ENCODE measurements at places on chromosomes 12 and 14.

DNA sequence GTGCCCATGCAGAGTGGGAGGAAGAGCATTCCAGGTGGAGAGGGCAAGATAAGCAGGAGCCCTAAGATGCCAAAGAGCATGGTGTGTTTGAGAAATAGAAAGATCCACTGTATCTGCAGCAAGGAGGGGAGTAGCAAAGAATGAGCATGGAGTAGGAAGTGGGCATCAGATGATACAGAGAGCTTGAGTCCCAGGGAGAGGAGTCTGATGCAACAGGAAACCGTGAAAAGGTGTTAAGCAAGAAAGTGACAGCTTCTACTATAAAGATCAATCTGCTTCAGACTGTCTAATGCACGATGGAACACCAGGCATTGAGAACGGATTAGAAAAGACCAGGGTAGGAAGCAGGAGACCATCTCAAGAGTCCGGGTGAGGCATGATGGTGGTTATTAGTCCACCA is 12.3 kb upstream of the GPRC5D start:
- no peak for DNase-seq

DNA sequence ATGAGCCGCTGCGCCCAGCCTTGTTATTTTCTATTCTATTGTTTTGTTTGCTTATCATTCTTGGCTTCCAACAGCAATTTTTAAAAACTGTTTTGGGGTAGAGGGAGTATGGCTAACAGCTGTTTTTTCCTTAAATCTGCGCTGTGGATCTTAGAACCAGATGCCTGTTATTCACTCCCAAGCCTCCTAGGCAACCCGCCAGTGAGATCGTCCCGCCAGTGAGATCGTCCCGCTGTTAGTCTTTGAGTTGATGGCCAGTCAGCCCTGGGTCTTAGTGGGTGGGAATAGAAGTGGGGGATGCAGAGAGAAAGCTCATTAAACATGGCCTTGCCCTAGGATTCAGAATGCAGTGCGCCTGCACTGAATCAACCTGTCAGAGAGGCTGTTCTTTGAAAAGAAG is 67.3 kb upstream of the BICD1 start:
- peak; percentile 36 for DNase-seq

DNA sequence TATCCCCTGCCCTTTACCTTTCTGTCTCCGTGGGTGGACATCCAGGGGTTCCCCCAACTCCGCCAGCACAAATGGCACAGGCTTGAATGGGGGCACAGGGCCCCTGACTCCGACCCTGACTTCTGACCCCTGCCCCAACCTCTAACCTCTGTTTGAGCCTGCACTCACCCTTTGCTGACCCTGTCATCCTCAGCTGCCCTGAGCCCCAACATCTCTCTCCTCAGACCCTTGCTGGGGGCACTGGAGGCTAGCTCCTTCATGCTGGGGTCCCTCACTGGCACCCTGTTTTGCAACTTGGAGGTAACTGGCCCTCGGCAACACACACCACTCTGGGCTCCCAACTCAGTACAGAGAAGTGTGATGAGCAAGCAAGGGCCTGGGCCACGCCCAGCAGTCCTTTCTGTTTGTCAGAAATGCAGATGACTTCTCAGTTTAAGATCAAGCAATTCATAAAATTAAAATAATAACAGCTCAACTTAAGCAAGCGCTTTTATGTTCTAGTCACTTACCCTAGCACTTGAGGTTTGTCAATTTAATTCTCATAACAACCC is 2.1 kb downstream of the IFI27 start:
- peak; percentile 45 for DNase-seq

- no peak for DNase-seq
Measured at GRCh38 chr14:21015312-21015711, 9.5 kb downstream of the NDRG2 start.

DNA sequence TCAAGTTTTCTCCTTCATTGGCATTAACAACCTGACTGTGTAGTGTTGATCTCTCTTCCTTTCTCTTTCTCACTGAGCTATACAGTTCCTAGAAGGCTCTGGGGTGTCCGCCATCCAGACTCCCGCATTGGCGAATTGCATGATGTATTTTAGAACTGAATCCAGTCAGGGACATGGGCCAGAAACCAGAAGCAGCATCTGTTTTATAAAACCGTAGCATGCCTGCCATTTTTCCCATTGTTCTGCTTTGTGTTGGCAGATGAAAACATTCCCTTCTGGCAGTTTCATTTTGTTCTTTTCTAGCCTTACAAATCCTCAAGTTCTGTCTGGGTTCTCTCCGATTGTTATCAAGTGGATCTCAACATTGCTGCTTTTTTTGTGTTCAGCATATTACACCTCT is 268.3 kb upstream of the SEL1L start:
- no peak for DNase-seq

DNA sequence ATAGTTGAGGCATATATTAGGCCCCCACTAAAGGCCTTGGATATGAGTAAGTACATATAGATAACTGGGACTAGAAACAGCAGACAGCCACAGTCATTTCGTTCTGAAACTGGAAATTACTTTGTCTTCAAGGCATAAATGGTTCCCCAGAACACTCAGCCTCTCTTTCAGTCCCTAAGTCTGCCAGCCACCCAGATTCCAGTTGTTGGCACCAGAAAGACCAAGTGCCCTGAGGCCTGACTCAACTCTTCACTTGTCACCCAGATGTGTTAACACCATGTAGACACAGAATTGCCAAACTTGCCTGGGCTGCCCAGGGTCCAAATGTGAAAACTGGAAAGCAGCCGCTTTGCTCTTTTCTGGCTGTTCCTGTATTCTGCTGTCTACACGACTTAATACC is 3.0 kb upstream of the LGALS3 start:
- DNase-seq: no peak

DNA sequence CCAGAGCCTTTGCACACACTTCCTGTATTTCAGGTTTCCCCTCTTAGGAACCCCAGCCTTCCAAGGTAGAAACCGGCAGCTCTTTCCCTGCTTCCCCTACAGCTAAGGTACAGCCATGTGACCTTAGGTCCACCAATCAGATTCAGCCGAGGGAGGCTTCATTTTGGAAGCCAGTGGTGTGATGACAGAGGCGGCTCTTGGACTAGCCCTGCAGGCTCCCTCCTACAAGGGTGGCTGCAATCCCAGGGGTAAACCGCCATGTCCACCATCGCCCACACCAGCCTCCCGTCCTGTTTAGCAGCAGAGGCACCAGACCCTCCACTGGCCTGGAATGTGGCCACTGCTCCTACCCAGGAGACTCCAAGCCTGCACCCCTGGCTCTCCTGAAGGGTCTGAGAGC is 65.6 kb downstream of the SERPINA3 start:
- no peak for DNase-seq

- no peak for DNase-seq
Measured at GRCh38 chr12:120292411-120292660, 633 bp upstream of the RNU4-2 start.

DNA sequence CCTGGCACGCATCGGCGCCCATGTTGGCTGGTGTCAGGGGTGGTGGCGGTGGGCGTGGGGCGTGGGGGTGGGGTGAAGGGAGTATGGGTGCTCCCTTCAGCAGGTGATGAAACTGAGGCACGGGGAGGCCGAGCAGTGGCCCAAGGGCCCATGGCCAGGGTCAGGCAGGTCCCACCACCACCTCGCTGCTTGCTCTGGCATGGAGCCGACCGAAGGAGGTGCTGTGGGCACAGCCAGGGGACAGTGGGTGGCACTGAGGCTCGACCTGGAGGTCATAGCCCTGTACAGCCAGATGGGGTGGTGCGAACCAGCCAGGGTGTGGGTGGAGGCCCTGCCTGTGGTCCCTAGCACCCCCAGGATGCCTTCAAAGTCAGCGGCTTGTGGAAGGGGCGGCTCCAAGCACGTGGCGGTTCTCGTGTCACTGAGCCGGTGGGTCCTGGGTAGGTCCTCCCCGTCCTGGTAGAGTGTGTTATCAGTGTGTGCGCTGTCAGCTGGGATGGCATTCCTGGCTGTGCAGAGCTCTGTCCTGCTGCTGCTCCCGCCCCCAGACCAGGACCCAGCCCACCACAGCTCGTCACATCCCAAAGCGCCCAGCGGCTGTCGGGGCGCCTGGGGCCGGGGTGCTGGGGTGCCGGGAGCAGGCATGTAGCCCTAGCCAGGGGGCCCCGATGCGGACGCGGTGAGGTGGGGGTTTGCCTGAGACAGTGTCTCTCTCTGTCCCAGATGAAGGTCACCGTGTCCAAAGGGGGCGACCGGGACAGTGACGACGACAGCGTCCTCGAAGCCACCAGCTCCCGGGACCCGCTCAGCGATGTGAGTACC is 35.3 kb downstream of the FBRSL1 start:
- no peak for DNase-seq
